ENCODE measurements at places on chromosomes 5 and 9.
A peak's percentile ranks its signal among the peaks of the same experiment; 100 is the strongest.

DNA sequence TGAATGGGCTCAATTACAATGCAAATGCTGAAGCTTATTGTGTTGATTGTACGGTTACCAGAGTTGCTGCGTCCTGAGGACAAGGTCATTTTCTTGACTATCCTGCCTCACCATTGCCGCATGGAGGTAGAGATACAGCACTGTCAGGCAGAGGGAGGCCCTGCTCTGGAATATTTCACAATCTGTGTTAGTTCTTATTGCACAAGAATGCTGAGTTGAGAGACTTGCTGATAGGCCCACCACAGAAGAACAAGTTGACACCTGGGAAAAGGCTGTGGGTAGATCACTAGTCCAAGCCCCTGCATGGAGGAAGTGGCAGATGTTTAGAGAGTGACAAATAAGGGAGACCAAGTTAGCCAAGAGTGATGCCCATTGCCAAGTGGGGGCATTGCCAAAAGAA is 344.5 kb upstream of the ITGA1 start:
- DNase-seq, result no peak

- no peak for DNase-seq
Observed at GRCh38 chr5:68433923-68434879, 218.6 kb downstream of the PIK3R1 start.

DNA sequence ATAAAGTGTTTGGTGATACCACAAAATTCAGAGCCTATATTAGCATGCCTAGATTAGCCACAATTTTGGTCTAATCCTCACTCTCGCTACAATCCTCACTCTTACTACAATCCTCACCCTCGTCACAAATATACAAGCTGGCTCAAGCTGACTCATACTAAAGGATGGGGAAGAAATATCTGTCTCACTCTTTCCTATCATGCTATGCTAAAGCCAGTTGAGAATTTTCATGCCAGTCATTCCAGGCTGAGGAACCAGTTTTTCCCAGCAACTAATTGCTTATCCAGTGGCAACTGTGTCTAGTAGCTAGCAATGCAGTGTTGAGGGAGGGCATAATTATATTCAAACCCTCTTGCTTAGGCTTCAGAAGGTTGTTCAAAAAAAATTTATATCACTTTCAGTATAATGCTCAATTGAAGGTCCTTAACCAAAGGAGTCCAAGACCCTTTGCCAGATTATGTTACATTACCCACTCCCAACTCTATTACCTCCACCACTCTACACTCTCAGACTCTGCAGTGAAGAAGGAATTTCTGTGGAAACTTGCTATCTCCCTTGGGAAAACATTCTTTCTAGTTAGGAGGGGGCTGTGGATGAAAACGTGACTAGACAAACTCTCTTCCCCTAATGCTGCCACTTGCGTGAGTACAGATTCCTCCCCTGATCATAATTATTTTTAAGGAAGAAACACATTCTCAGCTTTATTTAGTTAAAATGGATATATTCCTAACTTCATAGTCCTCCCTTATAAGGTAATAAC is 810.3 kb upstream of the ACO1 start:
- DNase-seq, result no peak

- no peak for DNase-seq
Observed at GRCh38 chr9:12723409-12724028, 30.3 kb downstream of the TYRP1 start.

DNA sequence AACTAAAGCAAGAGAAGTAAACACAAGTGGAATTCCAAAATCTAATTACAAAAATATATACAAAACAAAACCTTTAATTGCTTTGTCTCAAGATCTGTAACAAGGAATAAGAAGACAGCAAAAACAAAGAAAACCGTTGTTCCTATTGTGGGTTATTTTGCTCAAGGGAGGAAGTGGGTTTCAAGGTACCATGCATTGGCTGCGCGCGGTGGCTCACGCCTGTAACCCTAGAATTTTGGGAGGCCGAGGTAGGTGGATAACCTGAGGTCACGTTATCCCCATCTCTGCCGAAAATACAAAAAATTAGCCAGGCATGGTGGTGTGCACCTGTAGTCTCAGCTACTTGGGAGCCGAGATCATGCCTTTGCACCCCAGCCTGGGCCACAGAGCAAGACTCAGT is 12.1 kb upstream of the IQGAP2 start:
- no peak for DNase-seq

- no peak for DNase-seq
Observed at GRCh38 chr9:122217640-122218039, 11.1 kb downstream of the LHX6 start.

- no peak for DNase-seq
Observed at GRCh38 chr9:82117026-82117811, 128.6 kb downstream of the SPATA31D1 start.

DNA sequence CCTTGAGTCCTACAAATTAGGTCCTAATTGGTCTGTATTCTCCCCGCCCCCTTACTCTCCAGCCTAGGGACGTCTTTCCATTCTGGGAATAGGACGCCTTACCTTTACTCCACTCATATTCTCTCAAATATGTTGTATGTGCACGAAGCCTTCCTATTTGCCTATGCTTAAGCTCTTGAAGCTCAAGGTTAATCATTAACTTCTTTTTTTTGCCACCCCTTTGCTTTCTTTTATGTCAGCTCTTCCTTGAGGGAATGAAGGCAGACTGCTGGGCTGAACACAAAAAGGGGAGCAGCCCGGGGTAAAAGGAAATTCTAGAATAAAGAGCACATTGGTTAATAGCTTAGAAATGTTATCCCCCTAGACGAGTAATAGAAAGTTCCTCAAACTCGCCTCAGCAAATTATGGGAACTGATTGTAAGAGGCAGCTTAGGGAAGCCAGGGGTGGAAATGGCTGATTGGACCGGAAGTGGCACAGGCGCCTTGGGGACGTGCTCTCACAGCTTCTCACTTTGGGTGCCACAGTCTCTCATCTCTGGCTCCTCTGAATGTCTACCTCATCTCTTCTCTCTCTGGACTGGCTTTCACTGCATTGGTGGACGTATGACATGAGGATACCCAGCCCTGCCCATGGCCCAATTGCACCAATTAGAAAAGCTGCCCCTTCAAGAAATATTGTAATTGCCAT is 122.3 kb upstream of the IL12B start:
- no peak for DNase-seq

- peak; percentile 34 for DNase-seq
Observed at GRCh38 chr9:13351778-13352386, 72.4 kb upstream of the MPDZ start.

DNA sequence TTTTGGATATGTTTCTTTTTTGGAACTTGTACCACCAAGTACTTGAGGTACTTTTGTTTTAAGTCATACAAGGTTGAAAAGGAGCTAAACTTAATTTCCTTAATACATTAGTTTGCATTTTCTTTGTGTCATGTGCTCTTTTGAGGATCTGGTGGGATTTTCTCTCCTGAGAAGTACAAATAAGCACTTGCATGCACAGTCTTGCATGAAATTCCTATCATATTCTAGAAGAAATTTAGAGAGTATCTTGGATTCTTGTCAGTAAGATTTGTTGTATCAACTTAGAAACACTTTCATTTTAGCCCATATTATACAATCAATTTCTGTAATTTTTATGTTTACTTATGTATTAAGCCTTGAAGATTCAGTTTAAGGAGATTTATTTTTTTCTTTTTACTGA is 64.9 kb downstream of the CCNH start:
- no peak for DNase-seq

- no peak for DNase-seq
Observed at GRCh38 chr5:137205231-137206027, 293.7 kb downstream of the SPOCK1 start.

DNA sequence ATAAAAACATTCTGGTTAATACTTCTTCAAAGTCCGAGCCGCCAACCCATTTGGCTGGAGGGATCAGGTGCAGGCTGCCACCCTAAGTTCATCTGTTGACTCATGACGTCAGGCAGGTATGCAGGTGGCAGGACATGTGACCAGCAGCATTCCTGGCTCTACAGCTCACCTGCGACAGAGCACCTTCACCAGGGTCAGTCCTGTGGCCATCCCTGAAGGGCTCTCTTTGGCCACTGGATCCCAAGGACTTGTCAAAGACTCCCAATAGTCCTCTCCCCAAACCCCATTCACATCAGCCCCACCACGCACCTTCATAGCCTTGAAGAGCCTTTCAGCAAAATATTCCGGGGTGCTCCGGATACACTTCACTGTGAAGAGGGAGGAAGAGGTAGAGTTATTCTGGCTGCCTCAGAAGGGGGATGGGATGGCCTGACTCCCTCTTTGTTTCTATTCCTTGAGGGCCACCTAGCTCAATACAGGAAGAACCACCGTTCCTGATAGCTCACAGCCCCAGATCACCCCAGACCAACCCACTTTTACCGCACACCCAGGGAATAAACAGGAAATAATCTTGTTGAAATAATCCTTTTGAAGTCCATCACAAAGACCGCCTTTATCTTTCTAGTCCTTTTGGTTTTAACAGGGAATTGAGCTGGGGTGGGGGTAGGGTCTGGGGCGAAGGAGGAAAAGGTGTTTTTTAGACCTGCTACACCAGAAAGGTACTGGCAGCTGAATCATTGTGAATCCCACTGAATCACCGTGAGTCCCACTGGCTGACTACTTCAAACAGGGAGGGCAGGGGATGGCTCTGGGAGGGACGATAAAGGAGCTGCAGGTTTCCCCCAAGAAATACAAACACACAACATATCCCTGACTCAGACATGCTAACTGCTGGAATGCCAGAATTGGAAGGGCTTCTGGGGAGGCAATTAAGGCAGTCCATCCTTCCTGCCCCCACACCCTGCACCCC is 26.4 kb downstream of the ANXA6 start:
- DNase-seq, result no peak

DNA sequence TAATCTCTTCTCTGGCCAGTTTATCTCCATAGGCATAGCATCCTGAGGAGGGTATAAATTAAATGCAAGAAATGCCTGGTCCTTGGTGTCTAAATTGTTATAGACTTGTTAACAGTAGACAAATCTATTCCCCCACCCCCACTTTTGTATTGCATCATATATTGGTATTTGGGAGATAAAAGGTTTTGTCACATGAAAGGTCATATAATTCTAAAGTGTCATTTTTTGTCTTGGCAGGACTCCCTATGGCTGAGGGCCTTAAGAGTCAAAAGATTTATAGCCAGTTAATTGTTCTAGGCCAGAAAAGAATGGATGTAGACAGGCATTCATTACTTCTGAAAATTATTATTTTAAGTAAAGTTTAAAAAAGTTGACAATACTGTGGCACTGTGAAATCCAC is 90.3 kb upstream of the MOCS2 start:
- DNase-seq, result no peak

DNA sequence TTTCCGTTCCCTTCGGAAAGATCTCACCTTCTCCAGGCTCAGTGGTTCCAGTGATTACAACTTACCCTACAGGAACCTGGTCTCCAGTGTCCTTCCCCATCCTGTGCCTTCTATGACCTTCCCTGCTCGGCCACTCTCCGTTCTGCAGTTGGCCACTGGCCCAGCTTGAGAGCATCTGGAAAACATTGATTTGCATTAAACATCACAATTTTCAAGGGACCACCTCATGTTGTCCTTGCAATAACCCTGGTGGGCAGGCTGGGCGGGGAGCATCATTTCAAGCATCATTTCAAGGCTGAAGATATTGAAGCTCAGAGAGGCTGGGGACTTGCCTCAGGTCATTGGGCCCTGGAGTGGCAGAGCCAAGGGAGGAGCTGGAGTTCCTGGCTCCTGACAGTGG is 177.4 kb downstream of the SEC61B start:
- DNase-seq, result no peak

- DNase-seq, result no peak
Observed at GRCh38 chr9:82764061-82764668, 298.8 kb downstream of the RASEF start.

DNA sequence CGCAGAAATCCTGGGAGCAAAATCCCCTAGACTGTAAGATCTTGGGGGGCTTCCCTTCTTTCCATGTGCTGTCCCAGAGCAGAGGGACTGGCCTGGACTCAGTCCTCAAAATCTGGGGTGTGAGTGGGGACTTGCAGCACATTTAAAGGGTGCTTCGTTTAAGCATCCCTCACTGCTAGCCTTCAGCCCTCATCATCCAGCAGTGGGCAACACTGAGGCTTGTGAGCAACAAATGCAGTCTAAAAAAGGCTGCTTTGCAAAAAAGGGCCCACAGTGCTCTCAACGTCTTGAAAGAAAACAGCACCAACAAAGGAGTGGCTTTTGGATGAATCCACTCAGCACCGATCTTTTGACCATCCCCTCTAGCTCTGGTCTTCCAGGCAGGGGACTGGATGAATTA is 128.3 kb upstream of the TBC1D2 start:
- DNase-seq, result no peak

DNA sequence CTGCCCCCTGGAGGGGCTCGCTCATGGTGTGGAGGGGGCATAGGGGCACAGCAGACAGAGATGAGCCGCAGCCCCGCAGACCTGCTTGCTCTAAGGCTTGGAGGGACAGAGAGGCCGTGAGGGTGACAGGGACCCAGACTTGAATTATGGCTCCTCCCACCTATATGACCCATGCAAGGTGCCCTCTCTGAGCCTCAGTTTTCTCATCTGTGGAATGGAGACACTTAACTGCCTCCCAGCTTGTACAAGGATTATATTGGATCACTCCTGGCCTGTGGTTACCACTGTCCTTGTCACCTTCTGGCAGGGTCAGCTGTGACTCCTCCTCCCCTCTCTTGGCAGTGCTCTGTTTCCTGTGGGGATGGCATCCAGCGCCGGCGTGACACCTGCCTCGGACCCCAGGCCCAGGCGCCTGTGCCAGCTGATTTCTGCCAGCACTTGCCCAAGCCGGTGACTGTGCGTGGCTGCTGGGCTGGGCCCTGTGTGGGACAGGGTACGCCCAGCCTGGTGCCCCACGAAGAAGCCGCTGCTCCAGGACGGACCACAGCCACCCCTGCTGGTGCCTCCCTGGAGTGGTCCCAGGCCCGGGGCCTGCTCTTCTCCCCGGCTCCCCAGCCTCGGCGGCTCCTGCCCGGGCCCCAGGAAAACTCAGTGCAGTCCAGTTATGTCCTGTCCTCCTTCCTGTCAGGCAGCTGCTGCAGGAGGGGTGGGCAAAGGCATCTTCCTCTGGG is 4.7 kb upstream of the CACFD1 start:
- DNase-seq, result no peak

- no peak for DNase-seq
Observed at GRCh38 chr9:71004196-71004595, 117.2 kb downstream of the TRPM3 start.

Data from NCI-H526 treated with DMSO at 0.1 percent for 48 hours (cell line).